ENCODE measurements at places on chromosomes 5 and 9.
A peak's percentile ranks its signal among the peaks of the same experiment; 100 is the strongest.

GRCh38 chr5:39021413-39021812 is 52.8 kb downstream of the RICTOR start:
- no peak for DNase-seq

GRCh38 chr5:180797256-180798192 is 5.1 kb downstream of the MGAT1 start:
- DNase-seq = no peak

DNA sequence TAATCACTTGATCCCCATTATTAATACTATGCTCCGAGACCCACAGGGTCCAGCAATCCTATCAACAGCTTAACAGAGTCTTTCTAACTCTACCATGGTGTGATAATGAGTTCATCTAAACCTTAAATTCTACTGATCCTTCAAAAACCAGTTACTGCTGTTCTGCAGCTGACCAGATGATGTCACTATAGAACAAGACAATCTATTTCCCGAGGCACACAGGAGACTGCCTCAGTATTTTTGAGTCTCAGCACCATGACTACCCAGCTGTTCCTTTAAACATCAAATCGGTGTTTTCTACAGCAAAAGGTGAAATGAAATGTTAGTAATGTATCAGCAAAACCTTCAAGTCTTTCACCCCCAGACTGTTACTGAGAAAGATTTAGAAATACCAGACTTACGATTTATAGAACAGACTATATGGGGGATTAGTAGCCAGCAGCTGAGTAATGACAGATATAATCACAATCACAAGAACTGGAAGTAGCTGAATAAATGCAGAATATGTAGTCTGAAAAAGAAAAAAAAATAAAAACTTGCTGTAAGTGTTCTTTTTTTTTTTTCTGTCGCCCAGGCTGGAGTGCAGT is 16.9 kb downstream of the DNAJC18 start:
- DNase-seq = peak; percentile 88

DNA sequence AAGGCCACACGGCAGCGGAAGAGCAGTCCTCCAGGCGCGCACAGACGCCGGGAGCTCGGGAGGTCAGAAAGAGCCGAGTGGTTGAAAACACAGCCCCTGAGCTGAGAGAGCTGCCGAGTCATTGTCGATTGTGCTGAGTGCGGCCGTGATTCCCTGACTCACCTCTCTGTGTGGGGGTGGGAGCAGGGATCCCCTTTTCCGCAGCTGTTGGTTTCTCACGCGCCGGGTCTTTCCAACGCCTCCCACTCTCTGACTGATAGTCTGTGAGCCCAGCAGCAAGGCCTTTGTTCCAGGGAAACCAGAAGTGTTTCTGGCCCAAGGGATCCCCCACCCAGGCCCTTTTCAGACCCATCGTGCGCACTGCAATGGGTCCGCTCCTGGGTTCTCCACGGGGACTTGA is 97.3 kb downstream of the MRPL36 start:
- DNase-seq = no peak

DNA sequence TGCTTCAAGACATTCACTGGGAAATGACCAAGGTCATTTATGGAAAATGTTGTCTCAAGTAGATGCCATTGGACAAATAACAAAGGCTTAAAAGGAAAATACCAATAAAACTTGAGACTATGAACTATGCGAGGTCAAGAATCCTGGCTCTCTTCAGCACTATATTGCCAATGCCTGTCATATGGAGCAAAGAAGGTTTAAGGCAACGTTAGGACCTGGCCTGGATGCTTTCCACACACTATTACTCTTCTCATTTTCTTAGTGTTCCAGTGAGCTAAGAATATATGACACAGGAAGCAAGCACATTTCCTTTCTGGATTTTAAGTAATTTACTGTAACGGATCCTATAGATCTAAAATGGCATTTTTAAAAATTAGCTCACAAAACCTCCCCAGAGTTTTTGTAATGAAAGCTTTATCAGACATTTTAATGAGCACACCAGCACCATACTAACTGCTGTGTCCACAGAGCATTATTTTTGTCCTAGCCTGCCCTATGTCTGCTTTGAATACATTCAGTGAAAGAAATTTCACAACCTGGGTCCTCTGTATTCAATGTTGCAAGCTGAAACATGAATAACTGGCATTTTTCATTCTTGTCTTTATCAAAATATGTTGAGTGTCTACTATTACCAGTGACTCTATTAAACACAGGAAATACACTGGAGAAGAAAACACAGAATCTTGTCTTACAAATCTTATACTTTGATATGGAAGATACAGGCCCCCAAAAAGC is 315.6 kb downstream of the CETN3 start:
- no peak for DNase-seq

- no peak for DNase-seq
These were observed 1044.2 kb downstream of the TLE4 start for GRCh38 chr9:80615964-80616363.

GRCh38 chr5:14270209-14270702 is 127.1 kb downstream of the TRIO start:
- peak; percentile 22 for DNase-seq

DNA sequence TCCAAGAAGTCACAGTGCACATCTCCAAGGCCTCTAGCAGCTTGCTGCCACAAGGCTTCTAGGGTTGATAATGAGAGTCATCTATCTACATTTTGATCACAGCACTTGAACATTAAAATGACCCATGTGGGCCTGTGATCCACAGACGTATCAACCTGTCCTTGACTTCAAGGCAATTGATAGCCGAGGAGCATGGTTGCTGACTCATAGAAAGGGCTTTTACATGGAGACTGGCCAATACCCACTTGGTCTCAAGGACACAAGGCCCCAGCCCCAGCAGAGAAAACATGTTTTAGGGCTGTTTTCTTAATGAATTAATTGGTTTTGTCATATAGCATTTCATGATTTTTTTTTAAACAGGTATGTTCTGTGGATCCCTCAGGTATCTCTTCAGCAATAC is 314.0 kb downstream of the SEMA5A start:
- no peak for DNase-seq

GRCh38 chr9:135951889-135952663 is 9.1 kb downstream of the UBAC1 start:
- no peak for DNase-seq

DNA sequence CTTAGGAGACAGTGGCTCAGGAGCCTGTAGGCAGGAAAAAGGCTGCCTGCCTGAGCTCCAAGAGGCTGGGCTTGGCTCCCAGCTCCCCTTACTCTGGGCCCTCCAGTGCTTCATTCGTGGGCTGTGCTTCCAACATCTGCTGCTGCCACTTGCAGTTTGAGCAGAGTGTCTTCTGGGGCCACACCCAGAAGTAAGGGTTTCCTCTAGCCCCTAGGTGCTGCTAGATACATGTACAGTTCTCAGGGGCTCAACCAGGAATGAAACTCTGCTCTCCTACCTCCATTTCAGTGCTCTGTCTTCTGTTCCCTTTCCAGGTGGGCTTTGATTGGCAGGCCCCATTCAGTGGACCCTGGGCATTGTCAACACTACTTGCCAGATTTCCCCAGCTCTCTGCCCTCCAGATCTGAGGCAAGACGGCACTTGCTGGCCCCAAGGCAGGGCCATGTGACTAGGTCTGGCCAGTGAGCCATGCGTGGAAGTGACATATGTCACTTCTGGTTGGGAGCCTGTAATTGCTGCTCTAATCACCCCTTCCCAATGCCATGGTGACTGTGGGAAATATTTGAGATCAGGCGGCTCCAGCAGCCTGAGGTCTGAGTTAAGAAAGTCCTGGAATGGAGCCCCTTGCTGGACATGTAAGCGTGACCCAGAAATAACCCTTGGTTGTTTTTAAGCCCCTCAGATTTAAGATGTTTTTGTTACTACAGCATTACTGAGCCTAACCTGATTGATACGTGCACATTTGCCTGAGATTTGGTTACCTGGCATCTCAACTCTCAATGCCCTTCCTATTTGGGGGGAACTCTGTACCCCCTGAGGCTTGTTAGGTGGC is 9.4 kb upstream of the BOD1 start:
- DNase-seq = no peak

GRCh38 chr5:119049824-119050449 is 20.9 kb upstream of the DMXL1 start:
- no peak for DNase-seq

GRCh38 chr9:126335837-126336735 is 9.5 kb downstream of the MVB12B start:
- no peak for DNase-seq

- DNase-seq = no peak
These were observed 75.9 kb upstream of the ADAMTSL1 start for GRCh38 chr9:18398038-18398437.

DNA sequence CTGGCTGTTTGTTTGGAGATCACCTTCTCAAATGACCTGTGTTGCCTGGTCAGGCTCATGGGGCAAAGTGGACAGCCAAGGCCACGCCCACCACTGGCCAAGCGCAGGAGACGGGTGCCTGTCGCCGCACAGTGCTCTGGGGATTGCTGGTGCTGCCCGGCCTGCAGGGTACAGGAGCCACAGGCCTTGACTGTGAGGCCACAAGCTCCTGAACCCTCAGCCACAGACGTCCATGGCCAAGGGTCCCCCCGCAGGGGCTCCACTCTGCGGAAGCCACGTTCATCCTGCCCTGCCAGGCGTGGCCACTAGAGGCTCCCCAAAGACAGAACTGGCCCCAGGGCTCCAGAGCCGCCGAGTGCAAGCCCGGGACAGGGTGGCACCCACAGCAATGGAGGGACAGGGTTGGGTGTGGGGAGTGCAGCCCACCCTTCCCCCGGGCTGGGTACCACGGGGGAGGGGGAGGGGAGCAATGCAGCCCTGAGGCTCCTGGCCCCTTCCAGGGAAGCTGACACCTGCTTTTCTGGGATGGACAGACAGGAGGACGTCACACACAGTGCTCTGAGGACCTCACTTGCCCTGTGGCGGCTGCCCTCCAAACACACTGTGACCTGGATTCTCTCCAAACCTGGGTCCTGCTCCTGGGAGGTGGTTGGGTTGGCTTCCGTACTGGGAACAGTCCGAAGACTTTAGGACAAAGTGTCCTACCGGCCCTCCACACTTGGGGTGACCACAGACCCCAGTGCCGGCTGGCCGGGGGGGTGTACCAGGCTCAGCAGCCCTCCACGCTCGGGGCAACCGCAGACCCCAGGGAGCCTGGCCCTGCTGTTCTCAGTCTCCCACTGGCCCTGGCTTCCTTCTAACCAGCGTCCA is 21.5 kb downstream of the TPPP start:
- DNase-seq = peak; percentile 75

- peak; percentile 40 for DNase-seq
These were observed 24.5 kb upstream of the MVB12B start for GRCh38 chr9:126301985-126302603.

DNA sequence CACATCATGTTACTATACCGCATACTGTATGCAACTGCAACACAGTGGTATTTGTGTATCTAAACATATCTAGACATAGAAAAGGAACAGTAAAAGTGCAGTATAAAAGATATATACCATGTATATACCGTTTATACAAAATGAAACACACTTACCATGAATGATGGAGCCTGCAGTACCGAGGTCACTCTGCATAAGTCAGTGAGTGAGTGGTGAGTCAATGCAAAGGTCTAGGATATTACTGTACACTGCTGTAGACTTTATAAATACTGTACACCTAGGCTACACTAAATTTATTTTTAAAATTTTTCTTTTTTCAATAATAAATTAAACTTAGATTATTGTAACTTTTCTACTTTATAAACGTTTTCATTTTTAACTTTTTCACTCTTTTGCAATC is 29.3 kb downstream of the PRELID2 start:
- no peak for DNase-seq

GRCh38 chr5:93579692-93580062 is 1.3 kb downstream of the NR2F1-AS1 start:
- no peak for DNase-seq

GRCh38 chr9:121483049-121483448 is 16.6 kb downstream of the GGTA1 start:
- no peak for DNase-seq

- no peak for DNase-seq
These were observed 231.6 kb upstream of the TAS2R1 start for GRCh38 chr5:9861666-9862256.

GRCh38 chr9:75053869-75054268 is 25.8 kb upstream of the CARNMT1 start:
- peak; percentile 10 for DNase-seq

GRCh38 chr5:94245608-94246007 is 372.8 kb downstream of the KIAA0825 start:
- no peak for DNase-seq

- no peak for DNase-seq
These were observed 24.1 kb upstream of the IL6ST start for GRCh38 chr5:56018832-56019231.

DNA sequence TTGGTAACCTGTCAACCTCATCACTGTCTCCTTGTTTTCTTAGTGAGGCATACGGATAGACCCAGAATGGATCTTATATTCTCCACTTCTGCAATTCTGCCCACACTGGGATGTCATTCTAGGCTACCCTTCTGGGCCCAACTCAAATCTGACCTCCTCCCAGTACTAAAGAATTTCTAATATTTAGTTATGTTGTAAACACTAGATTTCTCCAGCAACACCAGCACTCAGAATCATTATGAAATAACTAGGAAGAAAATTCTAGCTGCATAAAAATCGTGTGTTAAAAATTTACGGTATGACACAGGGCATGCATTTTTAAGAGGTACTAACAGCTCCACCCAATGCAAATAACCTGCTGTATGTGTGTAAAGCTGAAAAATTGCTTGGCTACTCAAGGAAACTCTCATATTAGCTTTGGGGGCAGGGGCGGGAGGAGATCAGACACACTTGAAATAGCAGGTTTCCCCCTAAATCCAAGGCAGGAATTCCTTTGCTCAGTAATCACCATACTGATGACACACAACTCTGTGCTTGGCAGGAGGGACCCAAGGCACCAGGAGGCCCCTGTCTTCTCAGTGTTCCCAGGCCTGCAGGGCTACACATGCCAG is 27.3 kb downstream of the MACROH2A1 start:
- DNase-seq = no peak

- DNase-seq = no peak
These were observed 174.3 kb downstream of the EFNA5 start for GRCh38 chr5:107496466-107496865.

GRCh38 chr5:151706906-151707305 is 20.2 kb upstream of the SPARC start:
- DNase-seq = no peak

DNA sequence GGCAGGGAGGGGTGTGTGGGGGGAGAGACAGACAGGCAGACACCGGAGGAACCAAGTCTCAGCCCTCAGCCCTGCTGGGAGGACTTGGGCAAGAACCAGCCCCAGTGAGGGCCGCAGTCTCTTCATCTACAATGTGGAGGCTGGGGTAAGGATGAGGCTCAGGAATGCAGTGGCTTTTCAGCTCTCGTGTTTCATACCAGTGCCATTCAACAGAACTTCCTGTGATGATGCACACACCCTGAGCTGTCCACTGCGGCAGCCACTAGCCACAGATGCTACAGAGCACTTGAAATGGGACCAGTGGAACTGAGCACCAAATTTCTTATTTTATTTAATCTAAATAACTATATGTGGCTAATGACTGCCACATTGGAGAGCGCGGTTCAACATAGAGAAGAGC is 10.7 kb downstream of the CAMK2A start:
- DNase-seq = no peak
